ENCODE measurements at places on chromosomes 2 and 18.

GRCh38 chr2:72347081-72347480, 199.4 kb upstream of the CYP26B1 start:
- no peak for DNase-seq

DNA sequence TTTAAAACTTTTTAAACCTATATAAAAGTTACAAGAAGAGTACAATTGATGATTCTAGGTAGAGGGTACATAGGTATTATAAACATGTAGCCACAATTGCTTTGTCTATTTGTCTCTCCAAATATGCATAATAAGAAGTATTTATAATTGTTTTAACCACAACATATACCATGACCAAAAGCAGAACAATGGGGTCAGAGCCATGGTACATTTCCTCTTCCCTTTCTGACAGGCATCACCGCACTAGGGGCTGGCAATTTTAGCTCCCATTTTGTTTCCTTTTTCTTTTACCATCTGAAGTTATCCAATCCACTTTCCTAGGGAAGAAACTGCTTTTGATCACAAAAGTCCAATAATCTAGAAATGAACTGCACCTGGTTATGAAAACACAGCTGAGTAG, 49.3 kb downstream of the TMX3 start:
- no peak for DNase-seq

DNA sequence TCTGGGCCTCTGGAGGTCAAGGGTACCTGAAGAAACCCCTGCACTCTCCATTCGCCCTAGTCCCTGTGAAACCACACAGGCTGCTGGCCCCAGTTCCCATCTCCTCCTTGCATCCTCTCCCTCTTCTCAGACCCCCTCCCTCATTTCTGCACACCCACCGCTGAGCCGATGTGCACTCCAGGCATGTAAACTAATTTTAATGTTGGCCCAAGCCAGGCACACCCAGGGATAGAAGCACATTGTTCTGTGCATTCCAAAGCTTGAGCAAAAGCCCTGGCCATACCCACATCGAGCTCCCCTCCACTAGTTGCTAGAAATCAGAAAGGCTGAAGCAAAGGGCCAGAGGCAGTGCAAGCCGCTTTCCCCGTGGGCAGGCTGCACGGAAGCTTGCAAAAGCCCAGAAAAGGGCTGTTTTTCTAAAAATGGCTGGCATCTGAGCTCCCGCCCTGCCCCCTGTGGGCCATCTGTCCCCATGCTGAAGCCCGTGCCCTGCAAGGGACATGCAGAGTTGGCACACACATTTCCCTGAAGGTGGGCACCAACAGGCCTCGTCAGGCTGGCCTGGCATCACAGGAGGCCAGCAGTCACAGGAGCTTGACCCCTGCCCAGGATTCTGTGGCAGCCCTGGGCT, 181.6 kb downstream of the SMAD7 start:
- DNase-seq, result peak; percentile 30

DNA sequence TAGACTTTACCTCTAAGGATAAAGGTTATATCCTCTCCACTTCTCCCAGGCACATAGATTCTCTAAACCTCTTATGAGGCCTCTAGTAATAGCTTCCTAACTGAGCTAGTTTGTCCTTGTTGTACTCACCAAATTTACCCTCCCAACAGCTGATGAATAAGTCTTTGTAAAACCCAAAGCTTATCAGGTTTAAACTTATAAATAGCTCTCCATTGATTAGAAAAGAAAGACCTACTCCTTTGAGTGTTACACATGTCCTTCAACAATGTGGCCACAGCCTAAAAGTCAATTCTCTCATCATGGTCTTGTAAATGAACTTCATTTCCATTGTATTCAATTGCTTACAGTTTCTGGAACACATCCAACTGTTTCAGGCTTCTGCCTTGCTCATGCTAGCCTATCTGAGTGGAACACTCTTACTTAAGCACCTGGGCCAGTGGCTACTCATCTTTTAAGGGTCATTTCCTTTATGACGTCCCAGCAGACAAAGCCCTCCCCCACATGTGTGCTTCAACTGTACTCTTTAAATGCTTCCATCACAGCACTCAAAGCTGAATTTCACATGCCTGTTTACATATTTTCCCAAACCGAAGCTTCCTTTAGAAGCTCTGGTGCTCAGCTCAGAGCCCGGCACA, 131.6 kb downstream of the CDH2 start:
- DNase-seq, result no peak

Measured in Right ventricle myocardium superior (tissue), 1 donor.